A549 treated with dexamethasone at 1 μM for 4 hours (cell line): ENCODE measurements at places on chromosomes 7 and 10. TPM values are rescaled to one million over a fixed set of nuclear protein-coding genes. Genes with fewer than 3 reads are reported as not detected.

Gene OPN4
- total RNA-seq, result 0.04 TPM in 1 of 5 replicates, not detected in the others

Gene SFRP4
- 3.6 to 4.4 TPM (median 3.9 TPM) in 5 replicates for total RNA-seq

Gene ICA1
- 0.66 to 1.3 TPM (median 0.97 TPM) in 5 replicates for total RNA-seq

Gene CTAGE15
- 0.04 TPM in 1 of 5 replicates, not detected in the others for total RNA-seq

Gene ZNF716
- not detected in 5 replicates for total RNA-seq

Gene GLCCI1
- total RNA-seq, result 0.81 to 1.1 TPM (median 1.0 TPM) in 5 replicates

Gene MBL2
- not detected in 5 replicates for total RNA-seq

Gene SORCS1
- total RNA-seq, result not detected in 5 replicates

Gene SKAP2
- total RNA-seq, result 13.3 to 23.5 TPM (median 20.7 TPM) in 5 replicates

Gene ZNF736
- 0.02 TPM in 3 of 5 replicates, not detected in the others for total RNA-seq

Gene MYL10
- total RNA-seq, result not detected in 5 replicates

Gene ASIC3
- total RNA-seq, result 3.9 to 11.3 TPM (median 9.0 TPM) in 5 replicates

Gene ATOH7
- total RNA-seq, result 0.09 to 0.33 TPM (median 0.21 TPM) in 5 replicates

Gene CCDC172
- not detected in 5 replicates for total RNA-seq

Gene UFSP1
- total RNA-seq, result 3.9 to 6.1 TPM (median 4.5 TPM) in 5 replicates

Gene MCMBP
- 79.6 to 93.1 TPM (median 91.7 TPM) in 5 replicates for total RNA-seq

Gene DLX5
- 0.08 TPM in 2 of 5 replicates, not detected in the others for total RNA-seq

Gene IDI2
- 0.07 TPM in 1 of 5 replicates, not detected in the others for total RNA-seq

Gene EPHB6
- 0.20 to 0.84 TPM (median 0.77 TPM) in 5 replicates for total RNA-seq

Gene STYXL1
- 43.8 to 50.8 TPM (median 47.0 TPM) in 5 replicates for total RNA-seq

Gene IFT22
- total RNA-seq, result 46.7 to 51.6 TPM (median 51.0 TPM) in 5 replicates

Gene CYP2C18
- 0.07 to 0.11 TPM (median 0.08 TPM) in 3 of 5 replicates, not detected in the others for total RNA-seq

Gene MRPS24
- 227 to 251 TPM (median 247 TPM) in 5 replicates for total RNA-seq

Gene DPCD
- 28.7 to 42.2 TPM (median 29.9 TPM) in 5 replicates for total RNA-seq

Gene ANKRD30A
- 0.34 to 0.72 TPM (median 0.51 TPM) in 5 replicates for total RNA-seq

Gene LDB1
- 23.8 to 36.7 TPM (median 36.2 TPM) in 5 replicates for total RNA-seq

Gene SLK
- total RNA-seq, result 27.6 to 40.5 TPM (median 34.3 TPM) in 5 replicates

Gene NEUROD6
- total RNA-seq, result not detected in 5 replicates

Gene AVPI1
- total RNA-seq, result 89.7 to 121 TPM (median 111 TPM) in 5 replicates

Gene NEBL
- 7.4 to 14.0 TPM (median 12.9 TPM) in 5 replicates for total RNA-seq

Gene MACC1
- not detected in 5 replicates for total RNA-seq
